ENCODE measurements at places on chromosomes 1 and 21.

DNA sequence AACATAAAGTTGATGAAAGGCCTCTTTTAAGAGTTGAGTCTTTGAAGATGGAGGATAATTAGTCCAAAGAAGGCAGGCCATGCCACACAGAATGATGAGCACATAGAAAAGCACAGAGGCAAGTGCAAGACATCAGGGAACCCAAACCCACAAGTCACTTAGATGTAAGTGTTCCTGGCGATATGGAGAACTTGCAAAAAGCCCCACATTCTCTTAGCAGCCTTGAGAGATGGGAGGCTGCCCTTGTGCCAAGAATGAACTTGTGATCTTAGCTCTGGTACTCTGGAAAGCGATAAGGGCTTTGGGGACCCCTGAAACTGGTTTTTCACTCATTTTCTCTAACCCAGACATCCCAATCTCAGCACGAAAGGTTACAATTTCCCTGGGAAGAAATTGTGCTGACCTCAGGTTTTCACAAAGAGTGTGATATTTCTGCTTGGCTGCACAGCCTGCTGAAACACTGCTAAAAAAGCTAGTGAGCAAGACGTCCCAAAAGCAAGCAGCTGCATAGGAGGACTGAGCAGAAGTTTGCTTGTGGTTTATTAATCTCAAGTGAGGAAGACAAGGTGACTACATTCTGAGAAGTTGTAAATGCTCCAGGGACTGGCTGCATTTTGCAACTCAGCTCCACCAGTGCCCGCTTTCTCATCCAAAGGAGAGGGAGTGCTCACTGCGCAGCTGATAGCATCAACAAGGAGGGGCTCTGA, 496.9 kb upstream of the CAMK1G start:
- no peak for DNase-seq

DNA sequence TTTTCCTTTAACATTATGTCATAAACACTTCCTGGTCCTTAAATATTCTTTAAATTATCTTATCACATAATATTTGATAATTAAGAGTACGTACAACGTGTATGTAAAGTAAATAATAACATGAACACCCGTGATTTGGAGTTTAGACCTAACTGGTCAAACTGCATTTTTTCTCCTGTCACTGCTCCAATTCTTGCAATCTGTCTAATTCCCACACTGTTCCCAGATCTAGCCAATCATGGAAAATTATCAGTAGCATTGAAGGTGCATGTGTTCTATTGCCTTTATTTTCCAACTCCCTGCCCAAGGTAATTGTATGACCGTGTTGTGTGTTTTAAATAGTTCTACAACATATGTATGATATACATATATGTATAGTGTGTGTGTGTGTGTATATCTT, 2.1 kb upstream of the PM20D1 start:
- no peak for DNase-seq

DNA sequence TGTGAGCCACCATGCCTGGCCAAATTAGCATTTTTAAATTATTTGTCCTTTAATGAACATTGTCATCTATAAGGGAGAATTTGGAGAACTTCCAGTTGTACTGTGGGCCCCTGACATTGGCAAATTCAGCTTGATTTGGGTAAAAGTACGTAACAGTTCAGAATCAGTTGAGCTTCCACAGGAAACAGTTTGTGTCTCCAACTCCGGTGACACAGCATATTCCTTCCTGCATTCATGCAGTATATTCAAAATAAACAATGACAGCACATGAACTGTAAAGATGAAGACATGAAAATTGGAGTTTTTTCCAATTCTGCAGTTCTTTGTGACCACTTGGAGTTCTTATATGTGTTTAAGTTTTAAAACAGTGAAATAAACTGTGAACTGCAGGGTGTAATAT, 28.2 kb downstream of the RNF220 start:
- peak; percentile 52 for DNase-seq

DNA sequence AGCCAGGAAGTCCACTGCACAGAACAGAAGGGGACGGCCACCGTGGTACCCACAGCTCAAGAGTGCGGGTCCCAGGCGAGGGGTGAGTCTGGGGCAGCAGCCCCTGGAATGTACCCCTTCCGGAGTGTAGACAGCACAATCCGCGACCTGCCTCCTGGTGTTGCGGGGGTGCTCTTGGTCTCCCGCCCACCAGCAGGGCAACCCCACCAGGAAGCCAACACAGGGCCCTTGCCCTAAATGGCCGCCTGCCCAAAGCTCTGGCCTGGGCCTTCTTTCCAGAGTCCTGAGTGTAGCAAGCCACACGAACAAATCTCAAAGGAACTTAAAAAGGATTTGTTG, 1.1 kb upstream of the SLC19A1 start:
- DNase-seq = no peak

DNA sequence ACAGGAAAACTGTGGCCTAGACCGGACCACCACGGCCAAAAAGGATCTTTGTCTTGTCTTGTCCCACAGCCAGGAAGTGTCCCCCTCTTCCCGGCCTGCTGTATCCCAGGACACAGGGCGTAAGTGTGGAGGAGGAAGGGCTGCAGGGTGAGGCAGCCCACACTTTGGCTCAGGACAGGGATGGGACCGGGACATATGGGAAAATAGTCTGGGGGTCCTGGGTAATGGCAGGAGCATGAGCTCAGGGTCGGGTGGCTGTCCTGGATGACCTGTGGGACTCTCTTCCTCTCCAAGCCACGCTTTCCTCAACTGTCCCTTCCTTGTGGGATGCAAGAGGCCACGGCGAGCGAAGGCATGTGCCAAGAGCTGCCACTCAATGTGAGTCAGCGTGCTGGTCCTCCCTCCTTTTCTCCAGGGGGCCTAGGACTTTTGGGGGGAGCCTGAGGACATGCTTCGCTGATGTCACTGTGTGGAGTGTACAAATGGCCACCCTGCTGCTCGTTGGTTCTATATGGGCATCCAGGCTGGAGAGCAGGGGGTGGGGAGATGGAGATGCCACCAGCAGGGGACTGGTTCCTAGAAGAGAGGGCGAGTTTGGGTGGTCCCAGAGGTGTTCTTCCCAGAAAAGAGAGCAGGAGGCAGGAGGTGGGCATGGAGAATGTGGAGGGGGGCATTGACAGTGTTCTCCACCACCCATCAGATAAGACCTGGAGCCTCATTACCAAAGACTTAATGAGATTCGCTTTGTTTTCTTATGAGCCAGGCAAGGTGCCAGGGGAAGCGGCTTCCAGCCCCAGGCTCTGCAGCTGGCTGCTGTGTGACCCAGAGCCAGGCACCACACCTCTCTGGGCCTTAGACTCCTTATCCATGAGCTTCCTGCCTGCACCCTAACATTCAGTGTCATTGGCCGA, 11.5 kb upstream of the PADI1 start:
- no peak for DNase-seq

DNA sequence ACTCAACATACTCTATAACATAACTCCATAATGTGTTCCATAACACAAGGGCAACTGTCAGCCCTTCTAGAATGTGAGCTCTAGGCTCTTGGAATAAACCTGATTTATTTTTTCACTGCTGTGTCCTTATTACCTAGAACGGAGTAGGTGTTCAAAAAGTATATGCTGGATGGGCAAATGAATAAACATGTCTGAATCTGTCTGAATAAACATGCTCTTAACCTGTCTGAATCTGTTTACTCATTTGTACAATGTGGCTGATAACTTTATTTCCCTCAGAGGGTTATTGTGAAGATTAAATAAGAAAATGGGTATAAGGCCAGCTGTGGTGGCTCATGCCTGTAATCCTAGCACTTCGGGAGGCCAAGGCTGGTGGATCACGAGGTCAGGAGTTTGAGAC, 42.3 kb downstream of the AZIN2 start:
- DNase-seq = no peak

DNA sequence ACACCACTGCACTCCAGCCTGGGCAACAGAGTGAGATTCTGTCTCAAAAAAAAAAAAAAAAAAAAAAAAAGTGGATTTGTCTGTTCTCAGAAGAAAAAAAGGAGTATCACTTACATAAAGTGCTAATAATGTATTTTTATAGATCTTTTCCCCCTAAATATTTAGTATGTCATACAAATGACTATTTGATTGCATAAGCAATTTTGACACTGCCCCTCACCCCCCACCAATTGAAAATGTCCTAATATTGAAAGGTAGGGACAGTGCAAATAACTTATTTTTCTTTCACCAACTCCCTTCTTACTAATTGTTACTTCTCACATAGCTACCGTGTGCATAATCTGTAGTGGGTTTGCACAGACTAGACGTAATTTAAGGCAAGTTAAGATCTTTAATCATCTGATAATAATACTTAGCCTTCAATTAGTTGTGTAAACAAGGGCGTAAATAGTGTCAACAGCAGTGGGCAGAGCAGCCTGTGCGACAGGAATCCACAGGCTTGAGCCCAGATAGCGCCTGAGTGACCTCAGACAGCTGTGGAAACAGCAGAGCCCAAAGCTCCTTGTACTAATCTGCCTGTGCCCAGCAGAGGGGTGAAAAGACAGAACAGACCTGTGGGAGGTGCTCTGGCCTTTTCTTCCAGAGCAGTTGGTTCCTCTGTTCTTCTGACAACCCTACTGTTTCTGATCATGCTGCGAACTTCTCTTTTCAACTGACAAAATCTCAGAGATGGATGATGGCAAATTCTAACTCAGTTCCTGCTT, 4.5 kb upstream of the IER5 start:
- DNase-seq = peak; percentile 87

GRCh38 chr21:35223480-35224156, 174.5 kb upstream of the RUNX1 start:
- no peak for DNase-seq

DNA sequence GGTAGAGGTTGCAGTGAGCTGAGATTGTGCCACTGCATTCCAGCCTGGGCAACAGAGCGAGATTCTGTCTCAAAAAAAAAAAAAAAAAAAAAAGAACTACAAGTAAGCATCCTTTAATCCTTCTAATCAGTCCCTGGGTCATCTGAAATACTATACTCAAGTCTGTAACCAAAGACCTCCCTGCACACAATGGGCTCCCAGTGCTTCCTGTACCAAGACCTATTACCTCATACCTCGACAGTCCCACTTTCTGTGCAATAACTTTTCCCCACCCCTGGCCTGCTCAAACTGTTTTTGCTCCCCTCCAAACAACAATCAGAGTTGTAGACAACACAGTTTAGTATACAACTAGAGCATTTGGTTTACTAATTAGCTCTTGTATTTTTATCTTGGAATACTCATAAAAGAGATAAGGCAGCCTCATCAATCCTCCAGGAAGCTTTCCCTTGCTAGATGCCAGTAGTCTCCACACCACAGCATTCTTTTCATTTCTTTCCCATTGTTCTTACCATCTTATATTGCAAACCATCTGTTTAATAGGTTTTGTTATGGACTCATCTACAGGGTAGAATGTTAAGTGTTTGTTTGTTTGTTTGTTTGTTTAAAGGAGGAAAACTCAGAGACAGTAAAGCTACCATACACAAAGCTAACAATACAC, 19.2 kb upstream of the RLF start:
- DNase-seq = no peak

- no peak for DNase-seq
Measured at GRCh38 chr1:173276922-173277800, 70.0 kb upstream of the TNFSF4 start.

- no peak for DNase-seq
Measured at GRCh38 chr1:160438317-160438918, 38.1 kb downstream of the VANGL2 start.

- no peak for DNase-seq
Measured at GRCh38 chr21:28540514-28540913, 452.2 kb downstream of the LTN1 start.

GRCh38 chr1:11881749-11882441, 23.1 kb upstream of the NPPB start:
- no peak for DNase-seq

- DNase-seq = peak; percentile 10
Measured at GRCh38 chr1:165073185-165074007, 283.1 kb downstream of the LMX1A start.

DNA sequence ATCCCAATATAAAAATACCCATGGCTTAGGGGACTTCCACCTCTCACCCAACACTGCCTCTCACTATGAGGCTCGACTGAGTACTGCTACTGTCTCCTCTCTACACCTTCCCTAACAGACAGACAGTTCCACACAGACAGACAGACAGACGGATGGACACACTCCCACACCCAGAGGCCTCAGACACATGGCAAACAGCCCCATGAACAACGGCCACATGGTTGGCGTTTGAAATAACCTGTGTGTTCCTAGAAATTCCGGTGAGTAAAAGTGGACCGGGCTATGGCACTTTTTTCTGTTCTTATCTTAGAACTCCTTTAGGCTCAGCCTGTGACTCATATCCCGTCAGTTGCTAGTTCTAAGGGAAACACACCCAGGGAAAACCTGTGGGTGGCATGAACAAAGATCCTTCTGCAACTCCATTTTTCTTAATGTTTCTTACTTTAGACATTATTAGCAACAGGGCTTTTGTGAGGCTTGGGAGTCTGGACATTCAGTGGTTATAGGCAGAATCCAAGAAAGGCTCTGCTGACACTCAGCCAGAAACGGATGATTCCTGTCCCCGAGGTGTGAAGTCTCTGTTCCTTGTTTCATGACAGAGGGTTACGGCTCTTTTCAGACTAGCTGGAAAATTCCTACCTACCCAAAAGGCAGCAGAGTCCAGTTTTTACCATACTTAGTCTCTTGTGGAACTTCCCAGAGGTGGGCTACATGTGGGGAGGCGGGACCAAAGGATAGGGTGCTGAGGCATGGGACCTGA, 90.5 kb upstream of the TLR5 start:
- peak; percentile 54 for DNase-seq

GRCh38 chr1:47984175-47984789, 12.9 kb downstream of the TRABD2B start:
- no peak for DNase-seq

DNA sequence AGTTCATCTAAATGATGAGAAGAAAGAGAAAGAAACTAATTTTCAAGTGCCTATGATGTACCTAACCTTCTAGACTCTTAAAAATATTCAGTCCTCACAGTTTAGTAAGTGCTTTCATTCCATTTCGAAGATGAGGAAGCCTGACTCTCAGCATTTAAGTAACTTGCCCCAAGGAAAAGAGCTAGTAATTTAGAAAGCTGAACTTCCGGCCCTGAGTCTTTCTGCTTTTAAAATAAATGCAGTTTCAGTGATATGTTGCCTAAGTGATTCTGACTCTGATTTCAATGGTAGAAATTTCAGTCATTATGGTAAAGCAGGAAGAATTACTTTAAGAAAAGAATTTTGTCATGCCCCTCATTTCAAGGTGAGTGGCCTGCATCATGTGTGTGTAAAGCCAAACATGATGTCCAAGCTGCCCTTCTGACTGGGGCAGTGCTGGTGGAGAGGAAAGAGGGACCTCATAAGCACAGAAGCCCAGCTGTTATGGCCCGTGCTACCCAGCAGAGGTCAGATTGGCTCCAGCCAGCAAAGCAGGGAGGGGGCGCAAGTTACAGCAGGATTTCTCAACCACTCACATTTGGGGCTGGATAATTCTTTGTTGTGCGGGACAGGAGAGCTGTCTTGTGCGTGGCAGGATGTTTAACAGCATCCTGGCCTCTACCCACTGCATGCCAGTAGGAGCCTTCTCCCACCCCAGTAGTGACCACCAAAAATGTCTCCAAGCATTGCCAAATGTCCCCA, 10.7 kb downstream of the ATP1A4 start:
- DNase-seq = peak; percentile 62

- DNase-seq = no peak
Measured at GRCh38 chr1:41704196-41704595, 214.5 kb downstream of the HIVEP3 start.

- no peak for DNase-seq
Measured at GRCh38 chr1:54781023-54781723, 16.9 kb upstream of the PARS2 start.
